Right cardiac atrium (tissue), 5 donors: ENCODE measurements at places on chromosomes 6 and 20. TPM values are rescaled to one million over a fixed set of nuclear protein-coding genes. Genes with fewer than 3 reads are reported as not detected.

Gene OR12D2
- not detected for total RNA-seq

Gene SMLR1
- total RNA-seq: not detected

Gene NEU1
- 24.8 TPM for total RNA-seq

Gene VSX1
- total RNA-seq: not detected
